ENCODE measurements at places on chromosomes 3 and 15.

- DNase-seq = no peak
Observed at GRCh38 chr15:25679492-25679891, 183.6 kb downstream of the ATP10A start.

- no peak for DNase-seq
Observed at GRCh38 chr15:67515557-67515956, 5.4 kb upstream of the C15orf61 start.

DNA sequence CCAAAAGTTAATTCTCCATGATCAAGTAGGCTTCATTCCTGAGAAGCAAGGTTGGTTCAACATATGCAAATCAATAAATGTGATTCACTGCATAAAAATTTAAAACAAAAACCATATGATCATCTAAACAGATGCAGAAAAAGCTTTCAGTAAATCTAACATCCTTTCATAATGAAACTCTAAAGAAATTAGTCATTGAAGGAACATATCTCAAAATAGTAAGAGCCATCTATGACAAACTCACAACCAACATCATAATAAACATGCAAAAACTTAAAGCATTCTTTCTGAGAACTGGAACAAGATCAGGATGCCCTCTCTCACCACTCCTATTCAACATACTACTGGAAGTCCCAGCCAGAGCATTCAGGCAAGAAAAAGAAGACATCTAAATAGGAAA, 254.1 kb downstream of the AGBL1 start:
- no peak for DNase-seq

GRCh38 chr3:128949158-128949557, 44.7 kb downstream of the CFAP92 start:
- DNase-seq = no peak

DNA sequence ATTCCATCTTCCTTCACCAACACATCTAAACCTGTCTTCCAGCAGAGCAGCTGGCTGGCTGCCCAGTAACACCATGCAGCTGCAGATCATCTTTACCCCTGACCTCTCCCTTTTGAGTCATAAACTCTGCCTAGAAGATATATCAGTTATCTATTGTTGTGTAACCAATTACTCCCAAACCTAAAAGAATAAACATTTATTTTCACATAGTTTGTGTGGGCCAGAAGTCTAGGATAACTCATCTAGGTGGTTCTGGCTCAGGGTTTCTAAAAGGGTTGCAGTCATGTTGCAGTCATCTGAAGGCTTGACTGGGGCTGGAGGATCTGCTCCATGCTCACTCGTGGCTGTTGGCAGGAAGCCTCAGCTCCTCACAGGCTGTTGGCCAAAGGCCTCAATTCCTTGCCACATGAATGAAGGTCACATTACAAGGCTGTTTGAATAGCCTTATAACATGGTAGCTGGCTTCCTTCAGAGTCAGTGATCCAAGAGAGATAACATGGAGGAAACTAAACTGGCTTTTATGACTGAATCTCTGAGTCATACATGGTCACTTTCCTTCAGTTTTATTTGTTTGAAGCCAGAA, 92.8 kb downstream of the GOLIM4 start:
- no peak for DNase-seq

GRCh38 chr15:92109191-92109873, 255.8 kb downstream of the SLCO3A1 start:
- no peak for DNase-seq

- no peak for DNase-seq
Observed at GRCh38 chr15:92189166-92189565, 204.5 kb upstream of the ST8SIA2 start.

DNA sequence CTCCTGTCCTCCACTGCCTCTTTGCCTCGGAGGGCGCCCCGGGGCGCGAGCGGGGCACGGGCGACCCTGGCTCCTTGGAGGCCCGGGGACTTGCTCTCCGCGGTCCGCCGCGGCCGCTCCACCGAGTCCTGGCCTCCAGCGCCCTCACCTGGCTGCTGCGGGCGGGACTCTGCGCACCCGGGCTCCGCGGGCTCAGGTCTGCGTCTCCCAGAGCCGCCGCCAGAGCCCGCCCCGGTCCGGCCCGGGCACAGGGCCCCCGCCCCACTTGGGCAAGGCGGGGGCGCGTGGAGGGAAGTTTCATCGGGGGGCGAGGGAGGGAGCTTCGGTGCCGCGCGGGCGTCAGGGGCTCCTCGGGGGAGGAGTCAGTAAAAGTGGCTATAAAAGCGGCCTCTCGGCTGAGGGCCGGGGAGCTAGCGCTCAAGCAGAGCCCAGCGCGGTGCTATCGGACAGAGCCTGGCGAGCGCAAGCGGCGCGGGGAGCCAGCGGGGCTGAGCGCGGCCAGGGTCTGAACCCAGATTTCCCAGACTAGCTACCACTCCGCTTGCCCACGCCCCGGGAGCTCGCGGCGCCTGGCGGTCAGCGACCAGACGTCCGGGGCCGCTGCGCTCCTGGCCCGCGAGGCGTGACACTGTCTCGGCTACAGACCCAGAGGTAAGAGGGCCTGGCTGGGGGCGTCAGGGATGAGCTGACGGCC, at the start of gene CEMIP:
TSS of gene CEMIP (plus strand) at position 407 of the 694 bp plus-strand sequence. CDS start 94,510 bp downstream, outside the sequence.
- peak; percentile 77 for DNase-seq

DNA sequence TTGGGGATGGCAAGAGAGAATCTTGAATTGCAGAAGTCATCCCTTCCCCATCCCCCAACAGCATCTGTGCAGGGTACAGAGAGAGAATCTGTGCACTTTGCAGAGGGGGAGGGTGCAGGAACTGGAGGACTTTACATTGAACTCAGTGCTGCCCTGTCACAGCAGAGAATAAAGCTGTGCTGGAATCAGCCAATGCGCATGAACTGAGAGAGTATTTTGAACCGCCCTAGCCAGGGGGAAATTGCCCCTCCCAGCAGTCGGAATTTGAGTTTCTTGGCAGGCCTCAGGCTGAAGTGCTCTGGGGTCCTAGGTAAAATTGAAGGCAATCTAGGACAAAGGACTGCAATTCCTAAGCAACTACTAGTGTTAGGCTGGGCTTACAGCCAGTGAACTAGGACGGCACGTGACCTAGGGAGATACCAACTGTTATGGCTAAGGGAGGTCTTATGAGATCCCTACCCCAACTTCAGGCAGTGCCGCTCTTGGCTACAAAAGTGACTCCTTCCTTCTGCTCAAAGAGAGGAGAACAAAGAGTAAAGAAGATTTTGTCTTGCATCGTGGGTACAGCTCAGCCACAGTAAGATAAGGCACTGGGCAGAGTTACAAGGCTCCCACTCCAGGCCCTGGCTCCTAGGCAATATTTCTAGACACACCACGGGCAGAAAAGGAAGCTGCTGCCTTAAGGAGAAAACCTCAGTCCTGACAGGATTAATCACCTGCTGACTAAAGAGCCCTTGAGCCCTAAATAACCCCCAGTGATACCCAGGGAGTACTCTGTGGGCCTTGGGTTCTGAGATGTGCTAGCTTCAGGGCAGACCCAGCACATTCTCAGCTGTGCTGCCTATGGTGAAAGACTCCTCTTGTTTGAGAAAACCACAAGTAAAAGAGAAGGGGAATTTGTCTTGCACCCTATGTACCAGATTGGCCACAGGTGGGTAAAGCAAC, 300.5 kb upstream of the ALCAM start:
- no peak for DNase-seq
